CD8-positive, alpha-beta memory T cell (primary cell): ENCODE measurements at places on chromosomes 1 and 21.

GRCh38 chr1:150965605-150966004 is 9.0 kb downstream of the CERS2 start:
- DNase-seq = no peak

DNA sequence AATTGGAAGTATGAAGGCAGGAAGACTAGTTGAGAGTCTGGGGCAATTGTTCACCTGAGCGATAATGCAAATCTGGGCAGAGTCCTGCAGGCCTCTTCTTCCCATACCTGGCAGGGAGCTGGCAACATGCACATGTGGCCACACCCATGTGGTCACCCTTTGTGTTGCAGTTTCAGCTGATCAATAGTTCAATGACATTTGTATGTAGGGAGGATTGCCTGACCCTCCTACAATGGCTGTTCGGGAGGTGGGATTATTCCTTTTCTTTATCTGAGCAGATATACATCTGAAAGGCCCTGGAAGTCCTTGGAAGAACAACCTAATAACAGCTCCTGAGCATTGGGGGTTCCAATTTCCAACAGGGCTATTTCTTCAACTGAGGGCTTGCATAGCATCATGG is 15.2 kb upstream of the TRIM45 start:
- DNase-seq = no peak

- DNase-seq = no peak
Observed at GRCh38 chr1:201069636-201070035, 42.6 kb downstream of the CACNA1S start.

- no peak for DNase-seq
Observed at GRCh38 chr1:224329484-224329841, 509 bp downstream of the NVL start.

GRCh38 chr1:215022741-215023141 is 59.8 kb upstream of the KCNK2 start:
- no peak for DNase-seq

DNA sequence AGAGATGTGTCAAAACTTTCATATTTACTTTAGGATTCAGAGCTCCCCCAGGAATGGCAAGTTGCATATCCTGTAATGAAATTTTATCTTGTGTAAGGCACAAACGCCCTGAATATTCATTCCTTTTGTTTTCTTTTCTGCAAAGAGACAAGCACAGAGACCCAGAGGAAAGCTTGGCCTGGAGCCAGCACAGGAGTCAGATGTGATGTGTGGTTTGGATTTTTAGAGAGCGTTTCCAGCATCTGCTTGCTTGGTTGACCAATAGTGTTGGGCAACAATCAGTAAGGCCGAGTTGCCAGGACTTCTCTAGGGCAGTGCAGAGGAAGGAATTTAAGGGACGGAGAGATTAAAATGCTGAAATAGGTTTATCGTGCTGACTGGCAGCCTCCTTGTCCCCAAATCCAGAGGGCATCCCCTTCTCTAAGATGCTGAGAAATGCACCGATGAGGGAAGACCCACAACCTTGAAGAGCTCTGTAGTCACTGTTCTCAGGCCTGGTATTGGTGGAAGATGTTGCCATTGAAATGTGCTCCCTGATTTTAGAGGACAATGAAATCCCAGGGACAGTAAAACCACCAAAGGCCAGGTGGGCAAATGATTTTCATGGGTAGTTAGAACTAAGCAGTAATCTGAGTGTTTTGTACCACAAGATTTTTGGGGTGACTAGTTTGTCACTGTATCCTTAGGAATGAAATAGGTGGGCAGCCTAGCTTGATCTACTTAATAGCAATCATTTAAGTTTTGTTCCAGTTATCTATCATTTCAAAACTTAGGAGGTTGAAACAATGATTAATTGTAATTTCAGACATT is 37.9 kb upstream of the RHOU start:
- no peak for DNase-seq

GRCh38 chr1:25727088-25727487 is 72.9 kb upstream of the SELENON start:
- no peak for DNase-seq

- DNase-seq = no peak
Observed at GRCh38 chr1:41255978-41256377, 13.9 kb upstream of the SCMH1 start.
